Fibroblast of upper back skin (primary cell): ENCODE measurements at places on chromosomes 4 and X.

DNA sequence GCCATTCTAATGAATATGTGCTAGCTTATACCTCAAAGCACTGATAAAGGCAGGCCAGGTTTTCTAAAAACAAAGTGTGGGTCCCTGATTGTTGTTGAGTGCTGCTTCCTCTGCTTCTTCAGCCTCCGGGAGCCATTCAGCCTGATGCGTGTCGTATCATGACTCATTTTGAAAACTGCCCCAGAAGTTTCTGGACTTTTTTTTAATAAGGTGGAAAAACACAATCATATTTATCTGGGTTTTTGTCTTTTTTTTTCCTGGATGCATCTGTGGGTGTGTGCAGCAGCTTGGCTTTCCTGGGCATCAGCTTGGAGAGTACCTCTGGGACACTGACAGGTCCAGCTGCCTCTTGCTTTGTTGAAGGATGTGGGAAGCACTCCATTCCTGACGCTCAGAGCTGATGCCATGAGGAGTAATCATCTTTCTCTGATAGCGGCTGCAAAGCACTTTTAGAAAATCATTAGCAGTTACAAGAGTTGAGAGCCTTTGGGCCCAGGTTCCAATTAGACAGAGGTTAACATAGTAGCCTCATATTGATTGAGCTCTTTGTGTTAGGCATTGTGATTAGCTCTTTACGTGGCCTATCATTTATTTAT, 66.9 kb downstream of the PARM1 start:
- DNase-seq, result no peak

DNA sequence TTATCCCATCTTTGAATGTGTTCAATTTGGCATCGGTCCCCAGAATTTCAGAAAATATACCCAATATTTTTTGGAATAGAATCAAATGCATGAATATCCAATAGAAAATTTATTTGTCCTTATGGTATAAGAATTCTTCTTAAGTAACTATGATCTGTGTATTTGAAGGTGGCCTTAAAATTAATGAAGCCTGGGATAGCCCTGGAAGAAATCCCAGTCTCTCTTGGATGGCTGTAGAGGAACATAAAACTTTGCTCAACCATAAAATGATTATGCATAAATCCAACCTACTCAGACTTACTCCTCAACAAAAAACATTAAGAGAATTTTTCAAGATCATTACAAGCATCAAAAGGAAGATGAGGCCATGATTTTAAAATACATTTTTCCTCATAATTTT, 269.4 kb upstream of the SMIM31 start:
- DNase-seq, result no peak

DNA sequence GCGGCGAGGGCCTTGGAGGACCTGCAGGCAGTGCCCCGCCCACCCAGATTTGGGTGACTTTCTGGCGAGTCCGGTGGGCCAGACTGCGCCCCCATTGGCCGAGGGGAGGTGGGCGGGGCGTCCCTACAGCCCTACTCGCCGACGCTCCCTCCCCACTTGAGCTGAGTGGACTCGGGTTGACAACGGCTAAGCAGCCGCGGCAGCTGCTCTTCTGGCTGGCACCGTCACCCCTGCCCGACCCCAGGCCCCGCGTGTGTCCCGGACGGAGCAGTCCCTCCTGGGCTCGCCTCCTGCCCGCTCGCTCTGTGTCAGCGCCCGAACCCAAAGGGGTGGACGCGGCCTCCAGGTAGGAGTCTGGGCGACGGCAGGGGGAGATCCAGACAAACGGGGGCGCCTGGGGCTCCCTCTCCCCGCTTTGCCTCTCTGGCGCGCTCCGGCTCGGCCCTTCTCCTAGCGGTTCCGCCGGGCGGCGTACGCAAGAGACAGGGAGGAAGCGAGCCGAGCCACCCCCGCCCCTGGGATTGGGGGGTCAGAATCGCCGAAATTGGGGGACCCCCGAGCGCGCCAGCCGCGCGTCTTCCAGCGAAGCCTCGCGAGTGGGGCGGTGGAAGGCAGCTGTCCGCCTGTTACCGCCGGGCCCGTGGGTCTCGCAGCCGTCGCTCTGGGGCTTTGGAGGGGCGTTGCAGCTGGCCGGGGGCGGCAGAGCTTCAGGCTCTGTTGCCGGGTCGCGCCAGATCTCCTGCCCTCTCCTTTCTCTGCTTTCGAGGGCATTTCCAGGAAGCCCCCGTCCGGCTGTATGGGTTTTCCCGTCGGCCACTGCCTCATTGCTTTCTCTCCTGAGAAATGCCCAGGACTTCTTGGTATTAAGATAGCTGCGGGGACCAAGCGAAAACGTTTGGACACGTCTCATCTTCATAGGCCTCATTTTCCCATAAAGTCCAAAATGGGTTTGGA, 46.3 kb downstream of the STARD8 start:
- peak; percentile 43 for DNase-seq

- no peak for DNase-seq
Observed at GRCh38 chr4:1713003-1713851, 1.1 kb upstream of the SLBP start.

- peak; percentile 42 for DNase-seq
Observed at GRCh38 chr4:8255698-8256441, 13.7 kb upstream of the HTRA3 start.

GRCh38 chr4:52945982-52946381, 83.9 kb downstream of the RASL11B start:
- no peak for DNase-seq

GRCh38 chr4:150609131-150609530, 27.2 kb downstream of the MAB21L2 start:
- DNase-seq, result no peak

GRCh38 chr4:82043809-82044137, 330.0 kb downstream of the HNRNPD start:
- no peak for DNase-seq

- no peak for DNase-seq
Observed at GRCh38 chrX:13345037-13345436, 25.2 kb upstream of the ATXN3L start.

DNA sequence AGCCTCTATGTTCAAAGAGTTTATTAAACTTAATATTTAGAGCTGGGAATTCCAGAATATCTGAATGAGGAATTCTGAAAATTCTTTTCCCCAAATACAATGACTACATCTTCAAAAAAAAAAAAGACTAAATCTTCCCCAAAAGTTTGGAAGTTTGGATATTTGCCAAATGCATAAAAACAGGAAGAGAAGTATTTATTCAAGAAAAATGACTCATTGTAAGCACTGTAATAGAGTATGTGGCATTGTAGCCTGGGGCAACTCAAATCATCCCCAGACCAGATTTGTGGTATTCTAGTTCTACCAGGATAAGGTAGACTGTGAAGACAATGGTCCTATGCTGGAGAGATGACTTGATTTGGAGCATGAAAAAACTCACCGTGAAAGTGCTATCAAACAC, 78.5 kb upstream of the PDHA2 start:
- DNase-seq, result peak; percentile 18

- peak; percentile 23 for DNase-seq
Observed at GRCh38 chrX:150258463-150259430, 104.4 kb upstream of the MAMLD1 start.

DNA sequence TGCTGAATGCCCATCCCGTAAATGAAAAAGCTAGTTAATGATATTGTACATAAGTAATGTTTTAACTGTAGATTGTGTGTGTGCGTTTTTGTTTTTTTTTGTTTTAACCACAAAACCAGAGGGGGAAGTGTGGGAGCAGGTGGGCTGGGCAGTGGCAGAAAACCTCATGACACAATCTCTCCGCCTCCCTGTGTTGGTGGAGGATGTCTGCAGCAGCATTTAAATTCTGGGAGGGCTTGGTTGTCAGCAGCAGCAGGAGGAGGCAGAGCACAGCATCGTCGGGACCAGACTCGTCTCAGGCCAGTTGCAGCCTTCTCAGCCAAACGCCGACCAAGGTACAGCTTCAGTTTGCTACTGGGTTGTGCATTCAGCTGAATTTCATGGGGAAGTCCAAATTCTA, at the start of gene SPP1:
SPP1 (plus strand) TSS at position 249 of the 400 bp plus-strand sequence. CDS start 1,182 bp downstream, outside the sequence.
- peak; percentile 44 for DNase-seq

DNA sequence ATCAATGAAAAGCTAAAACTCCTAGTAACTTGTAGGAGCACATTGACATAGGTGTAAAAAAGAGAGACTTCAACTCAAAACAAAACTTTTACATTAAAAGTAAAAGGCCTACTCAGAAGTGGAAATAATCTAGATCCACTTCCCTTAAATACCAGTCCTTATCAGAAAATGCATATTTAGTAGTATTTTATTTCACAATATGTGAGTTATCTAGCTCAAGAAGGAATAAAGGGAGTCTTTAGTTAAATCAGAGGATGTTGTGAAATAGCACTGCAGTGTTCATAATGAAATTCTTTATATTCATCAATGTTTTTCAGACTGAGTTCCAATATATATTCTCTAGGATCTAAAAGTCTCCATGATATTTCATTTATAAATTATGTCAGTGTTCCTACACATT, 715.0 kb downstream of the GRID2 start:
- no peak for DNase-seq

DNA sequence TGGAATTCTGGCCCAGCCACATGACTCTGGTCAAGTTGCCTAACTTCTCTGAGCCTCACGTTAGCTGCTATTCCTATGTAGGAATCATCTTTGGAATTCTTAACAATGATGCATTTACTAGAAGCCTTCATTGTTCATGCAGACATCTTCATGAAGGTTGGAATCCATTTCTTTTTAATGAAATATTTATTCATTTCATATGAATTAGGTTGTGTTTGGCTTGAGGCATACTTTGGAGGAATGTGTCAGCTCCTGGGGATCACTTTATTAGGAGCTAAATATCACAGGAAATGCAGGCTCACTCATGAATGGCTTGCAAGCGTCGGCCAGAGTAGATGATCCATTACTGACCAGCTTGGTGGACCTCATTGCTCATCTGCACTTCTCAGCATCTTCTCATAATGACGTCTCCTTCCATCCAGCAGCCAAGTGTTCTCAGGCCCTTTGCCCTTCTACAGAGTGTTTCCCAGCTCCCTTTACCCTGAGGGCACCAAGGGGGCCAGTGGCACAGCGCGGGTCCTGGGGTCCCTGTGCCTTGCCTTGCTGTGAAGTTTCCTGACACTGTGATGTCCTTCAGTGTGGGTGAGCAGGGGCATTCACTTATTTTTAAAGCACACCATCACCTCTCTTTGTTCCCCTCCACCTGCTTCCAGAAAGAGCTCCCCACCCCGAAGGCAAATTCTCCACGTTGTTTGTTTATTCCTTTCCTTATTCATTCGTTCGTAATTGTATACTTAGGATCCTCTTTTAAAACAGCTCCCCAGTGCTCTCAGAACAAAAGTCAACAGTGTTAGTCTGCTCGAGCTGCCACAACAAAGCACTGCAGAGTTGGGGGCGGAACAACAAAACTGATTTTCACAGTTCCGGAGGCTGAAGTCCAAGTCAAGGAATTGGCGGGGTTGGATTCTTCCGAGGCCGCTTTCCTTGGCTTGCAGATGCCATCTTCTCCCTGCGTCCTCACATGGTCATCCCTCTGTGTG, 106.8 kb downstream of the STK32B start:
- no peak for DNase-seq

DNA sequence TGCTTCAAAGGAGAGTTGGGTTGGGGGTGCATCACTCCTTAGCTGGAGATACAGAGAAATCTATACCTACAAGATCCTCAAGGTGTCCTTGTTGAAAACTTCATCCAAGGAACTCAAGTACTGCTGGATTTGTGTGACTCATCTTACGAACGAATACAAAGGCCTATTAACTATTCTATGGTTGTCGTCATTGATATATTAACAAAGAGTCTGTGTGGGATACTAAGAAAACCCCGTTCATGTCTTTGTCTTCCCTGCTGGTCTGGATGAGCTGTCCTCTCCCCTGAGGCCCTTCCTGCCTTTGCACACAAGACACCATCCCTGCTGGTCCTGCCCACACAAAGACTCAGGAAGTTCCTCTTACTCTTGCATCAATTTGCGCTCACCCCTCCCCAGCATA, 54.9 kb upstream of the IRF2 start:
- DNase-seq, result peak; percentile 16

GRCh38 chr4:187380181-187380581, 615.4 kb upstream of the ZFP42 start:
- peak; percentile 7 for DNase-seq

GRCh38 chr4:23332313-23332712, 557.5 kb downstream of the PPARGC1A start:
- no peak for DNase-seq

GRCh38 chr4:13659341-13660070, 32.0 kb upstream of the BOD1L1 start:
- no peak for DNase-seq

DNA sequence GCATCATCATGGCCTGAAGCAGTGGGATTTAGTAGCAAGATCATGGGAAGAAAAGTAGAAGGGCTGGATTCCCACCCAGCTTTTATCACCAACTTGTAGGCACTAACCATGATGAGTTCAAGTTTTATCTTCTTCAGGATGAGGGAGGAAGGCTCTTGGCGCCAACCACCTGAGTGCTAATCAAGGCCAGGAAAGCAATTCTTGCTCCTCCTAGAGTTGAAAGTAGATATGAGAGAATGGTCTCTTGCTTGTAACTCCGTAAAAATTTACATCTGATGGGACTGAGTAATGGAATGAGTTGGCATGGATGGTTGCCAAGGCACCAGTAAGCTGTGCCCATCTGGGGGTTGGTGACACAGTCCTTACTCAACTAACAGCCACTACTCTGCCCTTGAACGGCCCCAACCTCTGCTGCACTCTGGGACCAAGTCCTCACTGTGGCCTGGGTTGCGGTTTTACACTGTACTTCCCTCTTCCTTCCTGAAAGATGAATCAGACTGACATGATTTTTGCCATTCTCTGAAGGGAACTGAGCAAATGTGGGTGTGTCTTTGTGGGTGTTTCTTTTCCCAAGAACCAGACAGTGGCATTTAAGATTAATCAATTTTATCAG, 39.4 kb upstream of the NDP start:
- peak; percentile 51 for DNase-seq

- peak; percentile 50 for DNase-seq
Observed at GRCh38 chr4:113293043-113293560, 243.6 kb downstream of the ANK2 start.

DNA sequence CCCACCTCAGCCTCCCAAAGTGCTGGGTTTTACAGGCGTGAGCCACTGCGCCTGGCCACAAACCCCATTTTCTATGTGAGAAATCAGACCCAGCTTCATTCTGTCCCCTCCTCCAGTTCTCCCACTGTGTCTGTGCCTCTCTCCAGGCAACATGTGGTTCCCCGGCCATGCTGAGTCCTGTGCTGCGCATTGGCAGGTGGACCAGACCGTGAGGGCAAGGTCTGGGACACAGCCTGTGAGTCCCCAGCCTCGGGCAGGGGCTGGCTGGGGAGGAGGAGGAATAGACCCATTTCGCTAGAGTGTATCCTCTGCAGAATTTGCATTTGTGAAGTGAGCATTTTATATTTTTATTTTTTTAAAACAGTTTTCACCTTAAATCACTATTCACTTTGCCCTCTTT, 21.5 kb upstream of the CLDN24 start:
- DNase-seq, result no peak

DNA sequence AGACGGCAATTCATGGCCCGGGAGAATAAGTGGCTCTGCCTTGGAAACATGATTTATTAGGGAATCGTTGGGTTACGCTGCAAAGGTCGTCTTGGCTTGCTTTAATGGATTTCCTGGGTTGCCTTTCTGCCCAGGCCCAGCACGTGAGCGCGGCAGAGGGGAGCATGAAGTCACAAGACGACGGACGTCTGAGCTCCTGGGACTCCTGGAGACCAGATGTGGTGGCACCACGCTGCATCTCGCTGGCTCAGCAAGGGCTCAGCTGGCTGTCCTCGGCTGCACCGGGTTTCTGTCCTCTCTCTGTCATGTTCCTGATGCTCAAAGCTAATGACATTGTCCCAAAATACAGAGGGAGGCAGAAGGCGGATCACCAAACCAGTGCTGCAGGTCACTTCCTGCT, 61.2 kb downstream of the C4orf50 start:
- DNase-seq, result no peak
